SW 1271 (cell line): ENCODE measurements at places on chromosomes 2 and 18.

- DNase-seq, result no peak
These were observed 131.6 kb upstream of the FN1 start for GRCh38 chr2:215567504-215567903.

GRCh38 chr18:72652990-72653593, 109.0 kb upstream of the CBLN2 start:
- no peak for DNase-seq

DNA sequence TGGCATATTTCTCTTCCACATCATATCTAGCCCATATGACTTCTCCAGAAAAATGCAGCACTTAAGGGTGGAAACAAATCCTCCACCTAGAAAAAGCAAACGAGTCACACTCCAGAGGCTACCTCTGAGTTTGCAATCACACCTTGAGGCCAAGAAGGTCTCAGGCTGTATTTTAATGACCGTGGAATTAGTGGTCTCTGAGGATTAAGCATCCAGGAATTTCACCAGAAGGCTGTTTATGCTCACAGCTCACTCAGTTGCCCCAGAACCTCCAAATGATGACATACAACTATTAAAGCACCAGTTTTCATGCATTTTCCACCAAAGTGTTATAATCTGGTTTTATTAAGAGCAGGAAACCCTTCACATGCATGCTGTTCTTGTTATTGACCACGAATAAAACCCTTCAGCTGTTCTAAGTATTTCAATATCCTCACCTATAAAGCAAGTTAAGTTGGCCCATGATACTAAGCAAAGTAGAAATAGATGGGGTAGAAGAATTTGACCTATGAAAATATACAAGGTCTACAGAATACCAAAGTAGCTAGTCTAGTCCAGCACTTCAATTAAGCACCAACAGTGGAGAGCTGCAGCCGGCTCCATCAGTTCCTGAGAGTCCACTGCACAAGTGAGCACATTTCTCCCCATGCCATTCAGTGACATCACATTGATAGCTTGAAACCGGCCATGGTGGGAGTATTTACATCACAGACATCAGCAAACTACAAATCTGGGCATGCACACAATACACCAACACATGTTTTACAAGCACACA, 39.5 kb upstream of the SLC14A1 start:
- no peak for DNase-seq

- no peak for DNase-seq
These were observed 89.1 kb upstream of the ID2 start for GRCh38 chr2:8592736-8593135.

- DNase-seq, result no peak
These were observed 157.6 kb downstream of the ATAD2B start for GRCh38 chr2:23769364-23769763.

GRCh38 chr2:103292573-103292972, 530.7 kb downstream of the TMEM182 start:
- DNase-seq, result no peak
